ENCODE measurements at places on chromosomes 3 and 15.
A peak's percentile ranks its signal among the peaks of the same experiment; 100 is the strongest.

DNA sequence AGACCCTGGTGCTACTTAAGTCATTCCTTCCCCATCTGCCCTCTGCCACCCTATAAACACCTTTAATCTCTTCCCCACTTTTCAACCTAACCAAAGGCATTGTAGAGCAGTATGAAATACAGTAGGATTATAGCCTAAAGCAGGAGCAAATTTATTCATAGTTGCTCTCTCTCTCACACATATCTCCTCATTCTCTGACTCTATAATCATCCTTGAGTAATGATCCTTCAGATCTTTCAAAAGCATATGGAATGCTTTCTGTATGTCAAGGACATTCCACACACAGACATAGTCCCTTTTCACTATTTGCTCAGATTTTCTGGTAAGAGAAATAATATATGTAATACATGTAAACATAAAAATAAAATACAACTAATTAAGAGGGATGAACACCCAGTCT is 54.1 kb downstream of the TRPC1 start:
- no peak for DNase-seq

- DNase-seq = no peak
Measured at GRCh38 chr3:42680271-42680670, 5.1 kb upstream of the KLHL40 start.

GRCh38 chr3:17423786-17424536 is 318.5 kb downstream of the TBC1D5 start:
- DNase-seq = no peak

- DNase-seq = no peak
Measured at GRCh38 chr15:101368861-101369642, 74.0 kb upstream of the SNRPA1 start.

GRCh38 chr3:155010416-155010815 is 69.7 kb upstream of the MME start:
- no peak for DNase-seq

DNA sequence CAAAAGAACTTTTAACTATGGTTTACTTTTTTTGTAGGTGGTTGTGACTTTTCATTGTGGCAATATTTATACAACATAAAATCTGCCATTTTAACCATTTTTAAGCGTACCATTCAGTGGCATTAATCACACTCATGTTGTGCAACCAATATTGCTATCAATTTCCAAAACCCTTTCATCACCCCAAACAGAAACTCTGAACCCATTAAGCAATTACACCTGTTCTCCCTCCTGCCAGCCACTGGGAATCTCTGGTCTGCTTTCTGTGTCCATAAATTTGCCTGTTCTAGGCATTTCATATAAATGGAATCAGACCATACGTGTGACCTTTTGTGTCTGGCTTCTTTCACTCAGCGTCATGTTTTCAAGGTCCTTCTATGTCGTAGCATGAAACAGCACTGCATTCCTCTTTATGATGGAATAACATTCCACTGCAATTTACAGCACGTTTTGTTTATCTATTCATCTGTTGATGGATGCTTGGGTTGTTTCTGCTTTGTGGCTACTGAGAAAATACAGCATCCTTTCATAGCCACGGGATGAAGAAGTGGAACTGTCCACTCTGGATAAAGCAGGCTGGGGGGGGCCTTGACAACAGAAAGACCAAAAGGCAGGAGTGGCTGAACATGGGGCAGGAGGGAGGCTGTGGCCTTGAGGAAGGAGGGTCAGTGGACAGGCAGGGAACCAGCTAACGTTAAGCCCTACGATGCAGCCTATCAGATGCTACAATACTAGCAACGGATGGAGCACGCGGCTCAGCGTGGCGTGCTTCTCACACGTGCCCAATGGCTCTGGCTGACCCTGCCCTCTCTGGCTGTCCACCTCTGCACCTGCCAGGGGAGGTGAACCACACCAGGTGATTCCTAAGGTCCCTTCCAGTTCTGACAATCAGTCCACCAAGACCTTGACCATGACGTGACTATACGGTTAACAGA is 110.9 kb downstream of the SEC22A start:
- DNase-seq = no peak

DNA sequence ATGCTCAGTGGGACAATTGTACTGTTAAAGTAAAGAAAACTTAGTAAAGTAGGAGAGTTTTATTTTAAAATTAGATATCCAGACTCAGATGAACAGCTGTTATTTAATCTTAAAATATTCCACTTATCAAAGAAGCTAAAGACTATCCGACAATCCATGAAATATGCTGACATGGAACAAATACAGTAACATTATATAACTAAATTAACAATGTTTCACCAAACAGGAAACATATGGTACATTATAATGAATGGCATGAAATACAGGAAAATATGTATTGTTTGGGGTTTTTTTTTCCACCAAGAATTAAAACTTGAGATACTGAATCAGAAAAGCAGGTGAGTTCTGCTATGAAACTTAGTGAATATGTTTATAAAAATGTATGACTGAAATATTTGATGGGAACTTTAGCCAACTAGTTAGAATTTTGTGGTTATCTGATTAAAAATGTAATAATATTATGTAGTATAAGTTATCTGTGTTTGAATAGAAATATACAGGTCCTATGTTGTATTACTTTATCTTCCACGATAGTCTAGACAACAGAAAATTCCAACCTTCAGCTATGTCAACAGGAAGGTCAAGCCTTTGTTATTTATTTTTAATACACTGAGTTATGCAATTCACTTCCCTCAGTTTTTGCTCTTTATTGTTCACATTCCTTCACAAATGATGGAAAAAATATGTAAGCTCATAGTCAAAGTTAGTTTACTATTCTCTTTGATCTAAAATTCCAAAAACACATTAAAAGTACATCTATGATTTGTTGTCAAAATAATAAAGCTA is 72.7 kb downstream of the UACA start:
- DNase-seq = no peak

GRCh38 chr15:59035201-59035600 is 47.7 kb downstream of the RNF111 start:
- DNase-seq = no peak

GRCh38 chr15:70100474-70101341 is 3.0 kb upstream of the TLE3 start:
- peak; percentile 62 for DNase-seq

DNA sequence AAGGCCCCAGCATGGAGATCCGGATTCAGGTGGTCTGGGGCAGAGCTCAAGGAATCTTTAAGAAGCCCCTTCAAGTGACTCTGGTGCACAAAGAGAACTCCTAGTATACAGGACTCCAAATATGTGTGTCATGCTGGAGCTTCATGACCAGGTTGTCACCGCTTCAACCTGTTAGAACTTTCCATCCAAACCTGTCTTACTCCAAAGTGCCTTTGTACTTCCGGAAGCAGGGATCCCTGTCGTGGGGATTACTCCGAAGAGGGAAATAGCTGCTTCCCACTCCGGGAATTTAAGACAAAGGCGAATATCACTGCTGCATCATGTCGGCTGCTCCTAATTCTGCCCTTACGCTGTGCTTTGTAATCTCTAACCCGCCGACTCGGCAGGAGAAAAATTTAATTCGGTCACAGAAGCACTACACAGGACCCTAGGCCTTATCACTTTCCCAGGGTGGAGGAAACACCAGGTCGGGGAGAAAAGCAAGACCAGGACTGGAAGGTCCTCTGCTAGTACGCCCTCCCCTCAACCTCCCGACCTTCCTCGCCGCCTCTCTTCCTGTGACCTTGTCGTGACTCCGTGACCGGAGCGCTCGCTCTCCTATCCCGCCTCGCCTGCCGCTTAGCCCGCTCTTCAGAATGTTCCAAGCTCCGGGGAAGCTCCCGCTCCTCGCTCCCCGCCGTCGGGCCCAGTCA is 730 bp downstream of the HIGD1A start:
- DNase-seq = peak; percentile 40

- no peak for DNase-seq
Measured at GRCh38 chr15:36936613-36937012, 163.7 kb downstream of the MEIS2 start.

GRCh38 chr3:177179281-177180067 is 17.8 kb downstream of the TBL1XR1 start:
- DNase-seq = no peak

DNA sequence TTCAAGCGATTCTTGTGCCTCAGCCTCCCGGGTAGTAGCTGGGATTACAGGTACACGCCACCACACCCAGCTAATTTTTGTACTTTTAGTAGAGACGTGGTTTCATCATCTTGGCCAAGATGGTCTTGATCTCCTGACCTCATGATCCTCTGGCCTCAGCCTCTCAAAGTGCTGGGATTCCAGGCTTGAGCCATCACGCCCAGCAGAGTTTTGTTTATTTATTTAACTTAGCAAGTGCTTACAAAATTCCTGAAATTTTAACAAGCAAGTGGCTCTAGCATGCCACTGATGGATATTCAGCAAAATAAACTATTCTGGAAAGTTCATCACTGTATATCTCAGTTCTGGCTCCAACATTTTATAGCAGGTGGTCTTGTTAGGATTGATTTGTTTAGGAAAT is 585.9 kb downstream of the OTOL1 start:
- DNase-seq = no peak

GRCh38 chr3:150975992-150976368 is 3.5 kb upstream of the CLRN1 start:
- DNase-seq = no peak

DNA sequence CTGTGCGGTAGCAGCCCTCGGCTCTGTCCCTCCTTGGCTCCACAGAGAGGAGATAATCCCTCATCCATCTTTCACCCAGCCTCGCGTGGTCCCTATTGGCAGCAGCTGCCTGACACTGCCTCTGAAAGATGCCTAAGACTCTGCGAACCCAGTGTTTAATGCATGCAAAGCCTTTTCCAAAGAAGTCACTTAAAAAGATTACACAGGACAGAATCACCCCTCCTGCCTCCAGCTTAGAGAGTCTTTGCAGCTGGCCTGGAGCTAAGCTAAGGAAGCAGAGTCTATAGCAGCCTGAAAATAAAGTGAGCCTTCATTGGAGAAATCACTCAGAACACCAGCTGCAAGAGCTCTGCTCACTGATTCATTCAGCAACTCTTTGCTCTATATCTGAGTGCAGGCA is 247.2 kb downstream of the SHQ1 start:
- DNase-seq = no peak

GRCh38 chr3:106758459-106758858 is 618.8 kb upstream of the CCDC54 start:
- DNase-seq = no peak

- DNase-seq = no peak
Measured at GRCh38 chr3:40290396-40290795, 19.1 kb upstream of the EIF1B start.

DNA sequence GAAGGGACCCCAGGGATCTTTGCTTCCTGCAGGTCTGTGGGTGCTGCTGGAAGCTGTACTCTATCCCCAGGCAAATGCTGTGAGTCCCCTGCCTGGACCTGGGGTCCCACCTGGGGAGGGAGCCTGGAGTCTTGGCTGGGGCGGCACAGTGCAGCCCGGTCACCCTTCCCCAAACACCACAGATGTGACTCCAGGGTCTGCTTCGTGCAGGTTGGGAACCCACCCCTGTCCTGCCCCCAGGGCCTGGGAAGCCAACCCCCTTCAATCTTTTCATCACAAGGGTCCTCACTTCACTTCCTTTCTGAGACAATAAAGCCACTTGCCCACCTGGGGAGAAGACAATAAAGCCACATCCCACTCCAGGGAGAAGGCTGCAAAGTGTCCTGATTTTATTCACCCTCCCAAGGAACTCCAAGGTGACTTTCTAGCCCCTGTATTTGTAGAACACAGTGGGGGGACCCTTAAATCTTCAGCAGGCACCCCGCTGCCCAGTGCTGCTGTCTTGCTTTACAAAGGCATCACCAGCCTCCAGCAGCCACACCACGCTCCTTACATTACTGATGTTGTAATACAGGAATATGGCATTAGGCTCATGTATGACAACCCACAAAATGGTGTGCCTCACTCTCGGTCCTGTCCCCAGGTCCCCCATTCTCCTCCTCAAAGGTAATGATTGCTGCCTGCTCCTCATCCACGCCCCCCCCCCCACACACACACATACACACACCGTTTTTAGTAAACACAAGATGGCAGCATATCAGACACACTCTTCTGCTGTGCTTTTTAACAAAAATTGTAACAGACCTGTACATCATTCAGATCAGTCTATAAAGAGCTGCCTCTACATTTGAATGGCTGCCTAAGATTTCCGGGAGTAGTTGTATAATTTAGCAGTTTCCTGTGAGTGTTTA is 9.9 kb downstream of the C3orf22 start:
- DNase-seq = no peak

DNA sequence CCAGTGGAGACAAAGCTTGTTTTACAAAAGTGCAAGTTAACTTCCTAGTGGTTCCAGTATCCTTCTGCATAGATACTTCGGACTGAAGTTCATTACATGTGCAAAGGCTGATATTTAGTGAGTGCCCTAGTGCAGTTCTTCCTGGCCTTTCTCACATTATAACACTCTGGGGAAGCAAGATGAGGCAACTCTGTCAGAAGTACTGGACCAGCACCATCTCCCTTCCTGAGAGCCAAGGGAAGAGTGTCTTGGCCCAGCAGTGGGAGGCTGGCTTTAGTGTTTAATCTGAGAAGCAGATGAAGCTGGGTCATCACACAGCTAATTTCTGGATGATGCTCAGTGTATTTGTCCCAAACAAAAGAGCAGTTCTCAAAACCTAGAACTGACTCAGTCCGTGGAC is 397.7 kb downstream of the CACNA2D3 start:
- DNase-seq = no peak

- DNase-seq = no peak
Measured at GRCh38 chr15:100911086-100911485, 8.1 kb upstream of the LRRK1 start.

- no peak for DNase-seq
Measured at GRCh38 chr3:83649692-83650091, 1309.1 kb upstream of the CADM2 start.

DNA sequence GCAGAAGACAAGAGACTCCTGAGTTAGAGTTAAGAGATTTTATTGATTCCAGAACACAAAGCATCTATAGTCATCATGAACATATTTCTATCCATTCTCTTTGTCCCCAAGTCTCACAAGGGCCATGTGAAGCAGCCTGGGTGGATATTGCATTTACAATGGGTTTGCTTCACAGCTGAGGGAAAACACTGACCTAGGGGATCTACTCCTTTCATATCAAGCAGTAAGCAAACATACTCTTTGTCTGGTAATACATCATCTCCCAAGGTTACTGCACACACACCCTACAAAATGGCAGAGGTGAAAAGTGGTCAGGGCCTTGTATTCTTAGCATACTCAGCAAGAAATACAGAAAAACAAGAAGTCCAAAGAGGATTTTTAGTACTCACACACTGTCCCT is 267.7 kb upstream of the BCHE start:
- no peak for DNase-seq

GRCh38 chr15:31605467-31605931 is 278.9 kb downstream of the KLF13 start:
- DNase-seq = no peak

- DNase-seq = no peak
Measured at GRCh38 chr15:62060896-62061280, 641 bp upstream of the VPS13C start.

GRCh38 chr15:69893863-69894262 is 203.9 kb downstream of the TLE3 start:
- DNase-seq = no peak

- DNase-seq = peak; percentile 15
Measured at GRCh38 chr3:13110678-13111116, 37.5 kb upstream of the IQSEC1 start.

Data from activated T-helper 1 cell treated with anti-CD3 and anti-CD28 coated beads, Interleukin-12 subunit alpha, Interleukin-12 subunit beta, Interleukin-2, Interleukin-4 antibody, amounts not matched to agents 30 ng/mL and 10 ng/mL and 1 ng/mL, durations not matched to agents 14 hours and 24 hours and 36 hours (primary cell).